ENCODE measurements at places on chromosomes 12 and 14. TPM values are rescaled to one million over a fixed set of nuclear protein-coding genes. Genes with fewer than 3 reads are reported as not detected.

- DNase-seq: no peak
- H3K36me3 ChIP-seq: no peaks in the 10 kb centered on the region
These were observed 20.3 kb downstream of the HEBP1 start for GRCh38 chr12:12979731-12980259.

DNA sequence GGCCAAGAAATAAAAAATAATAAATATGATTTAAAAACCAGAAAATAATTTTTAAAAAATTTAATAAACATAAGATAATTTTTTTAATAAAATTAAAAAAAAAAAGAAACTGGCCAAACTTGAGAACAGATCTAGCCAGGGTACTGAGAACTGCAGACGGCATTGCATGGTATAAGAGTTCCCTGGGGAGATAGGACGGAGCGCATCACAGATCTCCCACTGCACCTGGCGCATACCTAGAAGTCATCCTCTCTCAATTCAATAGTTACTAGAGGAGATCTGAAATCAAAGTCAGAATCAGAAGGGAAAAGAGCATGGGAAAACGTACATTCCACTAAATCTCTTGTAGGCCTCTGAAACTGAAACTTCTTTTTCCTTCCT, 58.9 kb upstream of the BCL2L14 start:
- no peaks in the 10 kb centered on the region for H3K36me3 ChIP-seq
- no peak overlapping the region for H3K4me3 ChIP-seq
- DNase-seq: no peak
- no peak overlapping the region for H3K27ac ChIP-seq
- no peaks in the 10 kb centered on the region for H3K27me3 ChIP-seq
- H3K4me1 ChIP-seq: no peaks in the 10 kb centered on the region

DNA sequence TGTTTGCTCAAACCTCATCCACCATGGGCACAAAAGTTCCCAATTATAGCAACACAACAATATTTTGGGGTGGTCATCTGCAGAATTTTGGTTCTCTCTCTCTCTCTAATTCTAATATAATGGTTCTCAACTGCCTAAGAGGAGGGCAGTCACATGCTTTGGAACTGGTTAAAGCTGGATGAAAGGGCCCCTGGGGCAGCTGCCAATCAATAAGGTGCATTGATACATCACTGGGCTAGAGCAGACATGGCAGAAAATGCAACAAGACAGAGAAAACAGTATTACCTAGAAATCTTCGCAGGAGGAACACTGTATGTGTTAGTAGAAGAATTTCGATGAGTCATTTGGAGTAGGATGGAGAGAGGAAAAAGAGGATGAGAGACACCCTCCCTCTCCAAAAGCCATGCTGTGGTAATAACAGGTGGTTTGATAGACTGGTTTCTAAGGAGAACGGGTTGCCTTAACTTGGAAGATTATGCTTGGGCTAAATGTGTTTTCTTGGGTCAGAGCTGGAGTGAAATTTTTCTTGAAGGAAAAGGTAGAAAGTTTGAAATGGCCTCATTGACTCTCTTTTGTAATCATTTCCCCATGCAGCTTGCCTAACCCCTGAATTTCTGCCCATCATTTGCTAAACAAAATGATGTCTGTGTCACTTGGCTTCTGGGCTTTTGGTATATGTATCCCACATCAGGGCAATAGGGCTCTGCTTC, 67.1 kb upstream of the HIF1A start:
- no peak overlapping the region for H3K4me3 ChIP-seq
- DNase-seq: no peak
- H3K36me3 ChIP-seq: no peaks in the 10 kb centered on the region
- no peak overlapping the region for H3K27ac ChIP-seq

DNA sequence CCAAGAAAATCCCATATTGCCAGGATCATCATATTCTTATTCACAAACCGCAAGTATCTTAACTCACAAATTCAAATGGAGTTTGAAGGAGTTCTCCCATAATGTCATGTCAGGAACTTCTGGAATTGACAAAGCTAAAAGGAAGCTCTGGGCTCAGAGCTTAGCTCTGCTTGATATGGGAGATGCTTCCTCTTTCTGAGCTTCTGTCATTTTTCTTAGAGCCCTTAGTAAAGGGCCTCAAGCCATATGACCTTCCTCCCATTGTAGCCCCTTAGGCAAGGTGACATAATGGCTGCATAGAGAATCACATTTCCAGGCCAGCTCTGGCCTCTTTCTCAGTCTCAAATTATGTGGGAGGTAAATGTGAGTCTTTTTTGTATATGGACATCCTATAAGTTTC, 40.9 kb downstream of the SLC4A8 start:
- no peaks in the 10 kb centered on the region for H3K4me1 ChIP-seq
- no peaks in the 10 kb centered on the region for H3K27me3 ChIP-seq
- no peak overlapping the region for H3K27ac ChIP-seq
- H3K4me3 ChIP-seq: no peak overlapping the region
- H3K36me3 ChIP-seq: no peaks in the 10 kb centered on the region

Gene SERPINA10
- total RNA-seq: not detected
